K562 (cell line): ENCODE measurements at places on chromosomes 12 and 14.

- H3K27me3 ChIP-seq, result peaks cover 39% of the 10 kb centered on the region
- H3K4me1 ChIP-seq, result peaks cover 12% of the 10 kb centered on the region; the same call in 1 of the 2 replicates
These were observed 33.1 kb downstream of the CMKLR1 start for GRCh38 chr12:108305991-108306501.

GRCh38 chr12:103771466-103771865 lies 69.6 kb downstream of the NT5DC3 start:
- peaks cover 5% of the 10 kb centered on the region; the same call in 1 of the 2 replicates for H3K4me1 ChIP-seq
- DNase-seq, result peak; percentile 37

GRCh38 chr12:132230381-132230780 lies 86.1 kb downstream of the NOC4L start:
- no peak for DNase-seq
- no peak overlapping the region for H3K4me3 ChIP-seq
- H3K27ac ChIP-seq, result no peak overlapping the region
- H3K4me1 ChIP-seq, result no peaks in the 10 kb centered on the region
- H3K27me3 ChIP-seq, result peaks cover 20% of the 10 kb centered on the region; the same call in 1 of the 3 replicates

GRCh38 chr12:127063339-127064072 lies 1203.5 kb upstream of the TMEM132C start:
- DNase-seq, result peak; percentile 43
- H3K4me1 ChIP-seq, result peaks cover 19% of the 10 kb centered on the region; the same call in 2 of the 3 replicates
- H3K27ac ChIP-seq, result peak overlapping the region; percentile 31; the same call in 2 of the 3 replicates
- H3K27me3 ChIP-seq, result no peaks in the 10 kb centered on the region
- peaks cover 22% of the 10 kb centered on the region for H3K36me3 ChIP-seq

GRCh38 chr12:101243074-101243473 lies 33.0 kb upstream of the SLC5A8 start:
- no peak overlapping the region for H3K4me3 ChIP-seq
- DNase-seq, result no peak
- H3K27ac ChIP-seq, result no peak overlapping the region
- H3K27me3 ChIP-seq, result no peaks in the 10 kb centered on the region; the same call in 1 of the 2 replicates

GRCh38 chr14:102316338-102316742 lies 3.2 kb upstream of the ZNF839 start:
- 0 out of 3 replicates have a peak, but pooled peaks cover under 1% of the 10 kb centered on the region for H3K36me3 ChIP-seq
- no peak for DNase-seq
- no peaks in the 10 kb centered on the region for H3K27me3 ChIP-seq
- H3K4me3 ChIP-seq, result peak overlapping the region; percentile 54
- H3K27ac ChIP-seq, result peak overlapping the region; percentile 74

GRCh38 chr12:119179335-119180021 lies 747 bp downstream of the HSPB8 start:
- H3K27me3 ChIP-seq, result peaks cover 29% of the 10 kb centered on the region
- no peak overlapping the region for H3K27ac ChIP-seq
- DNase-seq, result peak; percentile 42
- H3K36me3 ChIP-seq, result no peaks in the 10 kb centered on the region
- no peak overlapping the region for H3K4me3 ChIP-seq
